ENCODE measurements at places on chromosomes 7 and 10.
A peak's percentile ranks its signal among the peaks of the same experiment; 100 is the strongest.

- peak; percentile 96 for DNase-seq
Measured at GRCh38 chr10:121536310-121536913, 61.8 kb downstream of the FGFR2 start.

GRCh38 chr10:47350671-47351640 lies 2.8 kb downstream of the RBP3 start:
- no peak for DNase-seq

DNA sequence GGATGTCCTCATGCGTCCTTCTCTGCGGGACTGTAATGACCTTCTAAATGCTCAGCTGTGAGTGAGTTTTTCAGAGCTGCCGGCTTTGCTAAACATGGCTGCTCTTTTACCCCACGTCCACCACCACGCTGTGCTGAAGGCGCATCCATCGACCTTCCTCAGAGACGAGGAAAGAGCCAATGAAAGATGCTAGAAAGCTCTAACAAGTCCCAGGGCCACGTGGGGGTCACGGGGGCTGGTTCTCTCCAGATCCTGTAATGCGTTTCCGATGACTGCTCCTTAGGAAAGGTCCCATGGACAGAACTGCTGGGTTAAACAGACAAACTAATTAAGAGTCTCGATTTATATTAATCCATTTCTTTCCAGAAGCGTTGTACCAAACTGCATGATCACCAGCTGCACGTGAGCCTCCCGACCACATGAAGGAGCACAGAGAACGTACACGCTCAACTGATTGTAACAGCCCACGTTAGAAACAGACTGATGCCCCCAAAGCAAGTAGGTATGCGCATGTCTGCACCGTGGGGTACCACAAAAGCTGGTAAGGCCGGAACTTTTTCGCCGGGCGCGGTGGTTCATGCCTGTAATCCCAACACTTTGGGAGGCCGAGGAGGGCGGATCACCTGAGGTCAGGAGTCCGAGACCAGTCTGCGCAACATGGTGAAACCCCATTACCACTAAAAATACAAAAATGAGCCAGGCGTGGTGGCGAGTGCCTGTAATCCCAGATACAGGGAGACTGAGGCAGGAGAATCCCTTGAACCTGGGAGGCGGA lies 109.6 kb downstream of the TCERG1L start:
- no peak for DNase-seq

GRCh38 chr10:42479057-42479456 lies 159.3 kb downstream of the ZNF33B start:
- no peak for DNase-seq

DNA sequence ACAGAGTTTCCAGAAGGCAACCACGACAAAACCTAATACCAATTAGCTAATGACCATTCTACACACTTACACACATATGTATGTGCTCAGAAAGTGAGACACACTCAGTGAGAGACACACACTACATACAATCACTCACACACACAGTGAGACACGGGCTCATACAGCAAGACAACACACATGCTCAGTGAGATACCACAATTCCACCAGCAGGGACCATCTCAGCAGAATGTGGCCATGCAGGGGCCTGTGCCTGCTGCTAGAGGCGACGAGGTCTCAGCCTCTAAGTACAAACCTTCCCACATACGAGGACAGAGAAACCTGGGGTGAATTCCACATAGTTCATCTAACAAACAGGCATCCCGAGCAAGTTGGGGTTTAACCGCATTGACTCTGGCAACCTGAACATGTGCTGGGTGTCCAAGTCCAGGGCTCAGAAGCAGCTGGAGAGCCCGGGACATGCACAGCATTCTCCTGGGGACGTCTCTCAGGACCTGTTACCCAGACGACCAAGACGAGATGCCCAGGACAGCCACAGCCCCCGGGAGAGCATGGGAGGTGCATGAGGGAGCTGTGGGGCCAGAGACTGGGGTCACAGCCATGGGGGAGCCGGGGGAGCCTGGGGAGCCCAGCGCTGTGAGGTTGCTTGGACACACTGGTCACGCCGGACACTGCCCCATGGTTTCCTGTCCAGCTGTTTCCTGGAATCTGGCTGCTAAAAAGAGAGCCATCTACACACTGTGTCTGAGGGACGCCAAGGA lies 523.6 kb downstream of the PTPRN2 start:
- DNase-seq, result no peak

DNA sequence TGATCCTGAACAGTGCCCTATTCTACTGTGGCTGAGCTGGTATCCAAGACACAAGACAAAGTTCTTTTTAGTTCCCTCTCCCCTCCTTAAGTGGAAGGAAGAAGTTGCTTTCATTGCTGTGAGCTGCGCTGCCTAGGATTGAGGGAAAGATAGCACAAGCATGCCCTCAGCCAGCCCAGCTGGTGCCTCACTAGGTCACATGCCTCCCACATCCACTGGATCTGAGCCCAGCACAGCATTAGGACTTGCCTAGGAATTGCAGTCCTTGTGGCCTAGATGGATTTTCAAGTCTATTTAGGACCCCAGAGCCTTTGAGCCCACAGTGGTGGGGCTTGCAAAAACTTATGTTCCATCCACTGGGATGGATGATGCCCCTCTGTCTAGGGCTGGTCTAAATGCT lies 214.2 kb downstream of the ZNF248 start:
- no peak for DNase-seq

DNA sequence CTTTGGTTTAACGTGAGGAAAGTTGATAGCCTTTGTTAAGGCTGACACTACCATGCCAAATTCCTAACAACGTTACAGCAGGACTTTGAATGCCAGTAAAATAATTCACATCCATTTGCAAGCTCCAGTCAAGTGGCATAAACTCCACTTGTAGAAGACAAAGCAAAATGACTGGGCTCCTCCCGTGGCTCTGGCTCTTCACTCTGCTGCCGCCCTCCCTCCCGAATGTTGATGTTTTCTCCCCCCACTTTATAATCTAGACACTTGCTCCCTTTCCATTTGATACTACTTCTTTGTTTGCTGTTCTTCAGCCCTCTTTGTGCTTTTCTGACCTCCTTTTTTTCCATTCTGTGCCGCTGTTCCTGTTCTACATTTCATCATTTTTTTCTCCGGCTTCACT lies 22.8 kb upstream of the ITGB8 start:
- DNase-seq, result peak; percentile 52

GRCh38 chr10:60848680-60849079 lies 70.4 kb downstream of the CDK1 start:
- no peak for DNase-seq

- no peak for DNase-seq
Measured at GRCh38 chr10:17712053-17712452, 39.9 kb upstream of the TMEM236 start.

GRCh38 chr10:124916098-124916584 lies 25.8 kb upstream of the ZRANB1 start:
- no peak for DNase-seq

DNA sequence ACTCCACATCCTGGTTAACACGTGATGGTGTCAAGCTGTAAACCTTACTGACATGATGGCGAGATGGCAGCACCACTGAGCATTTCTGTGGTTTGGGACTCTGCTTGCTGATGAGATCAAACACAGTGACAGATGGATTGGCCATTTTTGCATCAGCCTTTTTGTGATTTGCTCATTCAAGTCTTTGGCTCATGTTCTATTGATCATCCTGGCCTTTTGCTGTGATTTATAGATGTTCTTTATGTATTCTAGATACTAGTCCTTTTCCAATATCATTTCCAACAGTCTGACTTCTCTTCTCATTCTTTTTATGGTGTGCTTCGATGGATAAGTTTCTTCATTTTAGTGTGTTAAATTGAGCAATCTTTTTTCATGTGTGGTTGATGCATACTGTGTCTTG lies 24.7 kb upstream of the DIP2C start:
- no peak for DNase-seq

DNA sequence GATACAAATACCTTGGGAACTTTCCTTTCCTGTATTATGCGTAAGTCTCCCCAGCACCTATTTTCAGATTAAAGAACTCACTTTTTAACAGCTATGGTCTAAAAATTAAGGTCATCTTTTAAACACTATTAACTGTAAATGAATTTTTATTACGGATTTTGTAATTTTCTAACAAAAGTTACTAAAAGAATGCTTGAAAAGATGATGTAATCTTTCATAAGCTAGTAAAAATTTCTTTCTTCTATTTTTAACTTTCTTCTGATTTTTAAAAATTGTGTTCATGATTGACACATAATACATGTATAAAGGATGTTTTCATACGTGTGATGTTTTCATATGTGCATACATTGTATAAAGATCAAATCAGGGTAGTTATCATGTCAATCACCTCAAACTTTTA lies 291.2 kb upstream of the MBL2 start:
- no peak for DNase-seq

DNA sequence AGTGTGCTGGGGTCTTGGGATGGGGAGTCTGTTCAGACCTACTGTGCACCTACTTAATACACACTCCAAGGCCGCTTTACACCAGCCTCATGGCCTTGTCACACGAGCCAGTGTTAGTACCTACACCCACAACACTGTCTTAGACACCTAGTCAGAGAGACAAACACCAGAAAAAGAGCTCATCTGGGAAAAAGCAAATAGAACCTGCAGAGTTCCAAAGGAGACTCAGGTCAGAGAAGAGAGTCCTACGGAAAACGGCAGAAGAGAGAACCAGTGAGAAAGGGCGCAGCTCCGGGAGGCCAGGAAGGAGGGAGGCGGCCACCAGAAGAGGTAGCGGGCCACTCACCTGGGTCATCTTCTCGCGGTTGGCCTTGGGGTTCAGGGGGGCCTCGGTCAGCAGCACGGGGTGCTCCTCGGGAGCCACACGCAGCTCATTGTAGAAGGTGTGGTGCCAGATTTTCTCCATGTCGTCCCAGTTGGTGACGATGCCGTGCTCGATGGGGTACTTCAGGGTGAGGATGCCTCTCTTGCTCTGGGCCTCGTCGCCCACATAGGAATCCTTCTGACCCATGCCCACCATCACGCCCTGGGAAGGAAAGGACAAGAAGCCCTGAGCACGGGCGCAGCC lies 105.3 kb upstream of the TNRC18 start:
- no peak for DNase-seq

DNA sequence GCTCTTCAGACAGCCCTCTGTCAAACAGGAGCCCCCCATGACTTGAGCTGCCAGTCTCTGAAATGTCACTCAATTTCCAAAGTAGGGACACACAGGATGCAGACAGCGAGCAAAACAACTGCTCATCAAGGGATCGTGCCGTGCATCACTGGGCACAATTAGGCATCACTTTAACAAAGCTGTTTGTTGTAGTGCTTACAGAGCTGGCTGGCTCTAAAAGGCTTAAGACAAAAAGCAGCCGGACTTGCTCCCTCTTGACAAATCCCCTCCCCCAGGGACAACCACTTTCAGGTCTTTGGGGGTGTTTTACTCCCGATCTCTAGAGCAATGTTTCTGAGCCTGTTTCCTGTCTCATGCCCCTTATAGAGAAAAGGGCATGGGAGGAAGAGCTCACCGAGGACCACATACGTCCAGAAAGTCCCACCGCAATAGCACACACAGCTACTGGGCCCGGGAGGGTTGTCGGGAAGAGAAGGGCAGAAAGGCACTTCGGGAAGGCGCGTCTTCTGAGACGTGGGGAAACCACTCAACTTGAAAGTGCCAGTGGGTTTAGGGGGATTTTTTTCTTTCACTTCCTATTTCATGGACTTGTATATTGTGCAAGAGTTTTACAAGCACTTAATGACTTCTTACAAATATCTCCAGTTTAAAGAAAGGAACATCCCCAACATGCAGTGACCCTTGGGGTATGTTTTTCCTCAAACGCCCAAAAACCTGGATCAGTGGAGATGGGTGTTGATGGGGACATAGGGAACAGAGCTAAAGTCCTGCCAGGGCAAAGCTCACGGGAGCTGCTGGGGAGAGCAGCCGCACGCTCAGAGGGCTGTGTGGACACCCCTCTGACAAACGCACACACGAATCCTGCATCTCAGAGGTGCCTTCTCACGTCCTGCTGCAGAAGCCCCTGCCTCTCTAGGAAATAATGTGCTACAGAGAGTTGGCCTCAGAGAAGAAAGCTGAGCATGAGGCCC lies 27.1 kb downstream of the LRRC20 start:
- DNase-seq, result no peak

DNA sequence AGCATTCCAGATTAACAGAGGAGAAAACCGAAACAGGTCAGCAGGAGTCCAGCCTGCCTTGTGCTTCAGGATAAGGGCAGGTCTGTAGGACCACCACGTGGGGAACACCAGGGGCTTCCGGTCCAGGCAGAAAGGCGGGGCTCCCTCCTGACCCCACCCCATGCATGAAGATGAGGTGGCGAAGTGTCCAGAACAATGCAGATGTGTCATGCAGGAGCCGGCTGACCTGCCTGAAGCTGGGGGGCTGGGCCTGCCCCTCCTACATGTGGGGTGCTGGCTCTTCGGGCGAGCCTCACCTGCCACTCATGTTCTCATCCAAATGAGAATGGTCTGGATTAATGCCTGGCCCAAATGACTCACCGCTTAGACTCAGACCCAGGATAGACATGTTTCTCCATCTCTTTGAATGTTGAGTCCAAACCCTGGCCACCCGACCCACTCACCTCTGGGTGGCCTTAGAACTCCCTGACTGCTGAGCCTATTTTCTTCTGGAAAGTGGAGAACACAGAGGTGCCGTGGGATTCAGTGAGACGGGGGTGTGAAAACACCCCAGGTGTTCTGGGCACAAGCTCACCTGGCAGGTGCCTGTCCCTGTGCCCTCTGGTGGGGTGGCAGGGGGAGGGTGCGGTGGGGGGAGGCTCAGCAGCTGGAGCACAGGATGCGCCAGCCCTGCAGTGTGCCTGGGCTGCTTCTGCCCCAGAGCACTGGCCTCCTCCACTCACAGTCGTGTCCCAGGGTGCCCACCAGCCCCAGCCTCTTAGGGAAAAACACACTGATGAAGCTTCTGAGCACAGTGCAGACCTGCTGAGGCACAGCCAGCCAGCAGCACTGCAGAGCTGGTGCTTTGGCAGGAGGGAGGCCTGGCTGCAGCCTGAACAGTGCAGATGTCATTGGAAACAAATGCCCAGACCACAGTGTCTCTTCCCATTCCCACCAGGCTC lies 55.2 kb upstream of the GDF10 start:
- no peak for DNase-seq

DNA sequence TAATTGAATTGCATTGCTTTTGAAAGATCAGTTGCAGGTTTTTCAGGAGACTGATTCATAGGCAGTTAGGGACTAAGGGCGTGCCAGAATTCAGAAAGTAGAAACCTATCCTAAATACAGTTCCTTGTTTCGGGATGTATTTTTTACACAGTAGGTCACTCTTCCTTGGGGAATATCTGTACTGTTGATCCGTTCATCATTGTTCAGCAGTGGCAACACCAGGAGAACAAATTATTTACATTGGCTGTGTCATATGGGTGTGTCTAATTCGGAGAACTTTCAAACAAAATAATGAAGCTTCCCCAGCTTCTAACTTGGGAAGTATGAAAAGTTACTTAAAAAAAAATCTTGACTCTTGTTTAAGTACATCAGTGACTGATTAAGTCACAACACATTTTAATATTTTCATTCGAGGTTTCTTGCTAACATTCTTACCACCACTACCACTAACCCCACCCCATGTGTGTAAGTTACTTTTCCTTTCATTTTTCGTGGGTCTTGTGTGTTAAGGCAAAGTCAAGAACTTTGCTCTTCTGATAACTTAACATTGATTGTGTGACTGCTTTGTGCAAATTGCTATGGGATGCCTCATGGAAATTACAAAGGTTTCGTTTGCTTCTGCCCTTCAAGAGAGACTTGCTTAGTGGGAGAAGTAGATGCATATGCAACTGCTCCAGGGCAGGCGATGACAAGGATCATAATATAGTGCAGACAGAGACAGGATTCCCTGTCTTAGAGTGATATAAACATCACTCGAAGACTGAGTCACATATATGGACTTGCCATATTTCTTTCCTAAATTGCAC lies 43.8 kb upstream of the RPA3 start:
- DNase-seq, result no peak

- no peak for DNase-seq
Measured at GRCh38 chr10:70812814-70813213, 2.9 kb upstream of the SGPL1 start.

- no peak for DNase-seq
Measured at GRCh38 chr7:158816995-158817394, 12.3 kb downstream of the ESYT2 start.
